ENCODE measurements at places on chromosomes 6 and 20.

- DNase-seq: no peak
Observed at GRCh38 chr6:115060581-115060980, 717.8 kb upstream of the HS3ST5 start.

DNA sequence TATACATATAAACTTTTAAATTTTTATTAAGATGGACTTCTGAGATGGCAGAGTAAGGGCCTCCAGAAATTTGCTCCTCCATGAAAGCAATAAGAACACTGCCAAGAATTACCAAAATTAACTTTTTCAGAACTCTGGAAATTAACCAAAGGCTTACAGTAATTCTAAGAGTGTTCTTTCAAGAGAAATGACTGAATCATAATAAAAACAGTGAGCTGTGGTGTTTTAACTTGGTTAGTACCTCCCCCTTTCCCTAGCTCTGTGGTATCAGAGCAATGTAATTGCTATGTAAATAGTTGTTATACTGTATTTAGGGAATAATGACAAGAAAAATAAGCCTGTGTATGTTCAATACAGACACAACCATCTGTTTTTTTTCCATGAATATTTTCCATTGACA, 19.0 kb downstream of the HECA start:
- DNase-seq: no peak

DNA sequence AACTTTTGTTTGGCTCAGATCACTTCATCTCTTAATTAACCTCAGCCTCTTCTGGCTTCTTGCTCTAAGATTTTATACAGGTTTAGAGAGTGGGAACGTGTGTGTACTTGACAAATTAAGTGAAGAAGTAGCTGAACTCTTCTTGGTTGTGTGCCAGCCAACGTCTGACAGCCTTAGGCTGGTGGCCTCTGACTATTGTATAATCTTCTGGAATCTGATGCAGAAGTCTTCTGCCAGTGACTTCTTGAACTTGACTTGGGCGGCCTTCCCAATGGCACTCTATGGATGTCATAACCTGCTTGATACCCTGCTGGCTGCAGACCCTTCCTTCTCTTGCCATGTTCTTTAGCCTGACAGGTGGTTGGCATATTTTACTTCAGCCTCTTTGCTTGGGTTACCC, 660.5 kb downstream of the DOK5 start:
- no peak for DNase-seq

- no peak for DNase-seq
Observed at GRCh38 chr6:17015551-17016381, 86.1 kb upstream of the STMND1 start.

- DNase-seq: no peak
Observed at GRCh38 chr6:105326216-105326615, 76.7 kb downstream of the PREP start.

DNA sequence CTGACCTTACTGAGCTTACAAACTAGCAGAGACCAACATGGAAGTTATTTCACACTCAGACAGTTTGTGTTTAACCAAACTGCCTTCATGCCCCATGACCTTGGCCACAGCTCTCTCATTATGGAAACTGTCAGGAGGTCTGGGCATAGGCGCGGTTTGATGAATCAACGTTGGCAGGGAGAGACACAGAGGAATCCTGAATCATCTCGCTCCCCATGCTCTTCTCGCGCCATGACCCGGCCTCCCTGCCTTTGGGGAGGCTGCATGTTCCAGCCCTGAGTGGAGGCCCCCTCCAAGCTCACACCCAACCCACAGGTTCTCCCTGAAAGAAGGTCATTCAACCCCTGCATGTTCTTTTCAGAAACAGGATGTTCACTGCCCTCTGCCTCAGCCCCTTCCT, 15.9 kb upstream of the GDAP1L1 start:
- DNase-seq: no peak

DNA sequence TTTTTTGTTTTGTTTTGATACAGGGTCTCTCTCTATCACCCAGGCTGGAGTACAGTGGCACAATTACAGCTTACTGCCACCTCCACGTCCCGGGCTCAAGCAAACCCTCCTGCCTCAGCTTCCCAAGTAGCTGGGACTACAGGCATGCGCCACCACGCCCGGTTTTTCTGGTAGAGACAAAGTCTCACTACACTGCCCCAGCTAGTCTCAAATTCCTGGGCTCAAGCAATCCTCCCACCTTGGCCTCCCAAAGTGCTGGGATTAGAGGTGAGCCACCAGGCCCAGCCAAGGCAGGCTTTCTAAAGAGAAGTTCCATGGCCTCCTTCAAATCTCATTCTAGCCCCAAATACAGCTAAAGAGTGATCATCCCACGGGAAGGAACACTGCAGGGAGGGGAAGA, 5.2 kb downstream of the MCCD1 start:
- no peak for DNase-seq
